ENCODE measurements at places on chromosomes 16 and 17.

GRCh38 chr17:12605222-12605621, 60.5 kb upstream of the MYOCD start:
- DNase-seq: peak; percentile 63

DNA sequence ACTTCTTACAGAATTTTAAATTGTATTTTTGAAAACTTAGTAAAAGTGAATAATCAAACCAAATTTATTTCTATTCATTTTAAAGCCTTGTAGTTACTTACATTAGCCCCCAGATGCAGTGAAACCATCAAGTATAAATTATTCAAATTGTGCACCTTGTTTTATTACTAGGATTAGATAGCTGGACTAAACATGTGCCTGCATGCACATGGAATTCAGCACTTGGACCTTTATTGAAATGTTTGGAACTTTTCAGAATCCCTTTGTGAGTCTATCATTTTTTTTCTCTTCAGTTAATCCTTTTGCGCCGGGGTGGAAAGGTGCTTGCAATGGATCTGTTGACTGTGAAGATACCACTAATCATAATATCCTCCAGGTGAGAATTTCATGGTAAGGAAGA, 4.7 kb downstream of the ZPBP2 start:
- peak; percentile 1 for DNase-seq

- no peak for DNase-seq
Measured at GRCh38 chr17:15469260-15469659, 1.8 kb upstream of the CDRT4 start.

- no peak for DNase-seq
Measured at GRCh38 chr17:2883544-2884213, 87.4 kb downstream of the RAP1GAP2 start.

DNA sequence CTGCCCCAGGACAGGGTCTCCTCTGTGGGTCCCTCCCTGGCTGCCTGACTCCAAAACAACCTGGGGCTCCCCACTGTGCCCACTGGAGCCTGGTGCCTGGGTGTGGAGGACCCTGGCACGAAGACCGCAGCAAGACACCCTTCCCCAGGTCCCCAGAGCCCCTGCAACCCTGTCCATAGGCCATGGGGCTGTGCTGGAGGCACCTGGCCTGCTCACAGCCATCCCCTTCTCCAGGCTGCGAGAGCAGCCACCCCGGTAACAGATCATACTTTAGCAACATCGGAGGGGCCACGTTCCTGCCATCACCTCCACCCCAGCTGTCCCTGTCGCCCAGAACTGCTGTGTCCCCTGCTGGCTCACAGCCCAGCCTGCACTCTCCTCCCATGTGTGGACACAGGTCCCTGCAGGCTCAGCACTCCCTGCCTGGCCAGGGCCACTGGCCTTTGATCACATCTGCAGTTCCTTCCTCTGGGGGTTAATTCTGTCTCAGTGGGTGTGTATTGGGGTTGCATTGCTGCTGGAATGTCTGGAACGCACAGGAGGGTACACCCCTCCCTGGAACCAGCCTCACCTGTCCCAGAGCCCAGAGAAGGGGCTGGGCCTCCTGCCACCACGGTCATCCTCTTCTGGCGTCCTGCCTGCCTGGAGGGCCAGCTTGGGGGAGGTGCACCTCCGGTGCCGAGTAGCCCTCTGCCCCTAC, 12.2 kb downstream of the PPL start:
- no peak for DNase-seq

GRCh38 chr16:4904942-4905615, 31.9 kb downstream of the PPL start:
- no peak for DNase-seq

GRCh38 chr17:70563281-70563820, 394.0 kb downstream of the KCNJ2 start:
- no peak for DNase-seq

GRCh38 chr17:50129353-50129727, 620 bp downstream of the SAMD14 start:
- DNase-seq: no peak

GRCh38 chr16:77191259-77191969, 424 bp downstream of the MON1B start:
- no peak for DNase-seq

GRCh38 chr17:83128306-83129240, 49.2 kb downstream of the METRNL start:
- no peak for DNase-seq

- DNase-seq: no peak
Measured at GRCh38 chr16:3798838-3799237, 81.5 kb upstream of the TRAP1 start.

- DNase-seq: no peak
Measured at GRCh38 chr17:29571883-29572681, 3.6 kb downstream of the TP53I13 start.
